Fibroblast of skin of abdomen (primary cell): ENCODE measurements at places on chromosomes 6 and 20.

GRCh38 chr6:28125401-28125800, 992 bp downstream of the ZSCAN16 start:
- DNase-seq = no peak

GRCh38 chr6:134830940-134831339, 119.0 kb downstream of the ALDH8A1 start:
- no peak for DNase-seq

DNA sequence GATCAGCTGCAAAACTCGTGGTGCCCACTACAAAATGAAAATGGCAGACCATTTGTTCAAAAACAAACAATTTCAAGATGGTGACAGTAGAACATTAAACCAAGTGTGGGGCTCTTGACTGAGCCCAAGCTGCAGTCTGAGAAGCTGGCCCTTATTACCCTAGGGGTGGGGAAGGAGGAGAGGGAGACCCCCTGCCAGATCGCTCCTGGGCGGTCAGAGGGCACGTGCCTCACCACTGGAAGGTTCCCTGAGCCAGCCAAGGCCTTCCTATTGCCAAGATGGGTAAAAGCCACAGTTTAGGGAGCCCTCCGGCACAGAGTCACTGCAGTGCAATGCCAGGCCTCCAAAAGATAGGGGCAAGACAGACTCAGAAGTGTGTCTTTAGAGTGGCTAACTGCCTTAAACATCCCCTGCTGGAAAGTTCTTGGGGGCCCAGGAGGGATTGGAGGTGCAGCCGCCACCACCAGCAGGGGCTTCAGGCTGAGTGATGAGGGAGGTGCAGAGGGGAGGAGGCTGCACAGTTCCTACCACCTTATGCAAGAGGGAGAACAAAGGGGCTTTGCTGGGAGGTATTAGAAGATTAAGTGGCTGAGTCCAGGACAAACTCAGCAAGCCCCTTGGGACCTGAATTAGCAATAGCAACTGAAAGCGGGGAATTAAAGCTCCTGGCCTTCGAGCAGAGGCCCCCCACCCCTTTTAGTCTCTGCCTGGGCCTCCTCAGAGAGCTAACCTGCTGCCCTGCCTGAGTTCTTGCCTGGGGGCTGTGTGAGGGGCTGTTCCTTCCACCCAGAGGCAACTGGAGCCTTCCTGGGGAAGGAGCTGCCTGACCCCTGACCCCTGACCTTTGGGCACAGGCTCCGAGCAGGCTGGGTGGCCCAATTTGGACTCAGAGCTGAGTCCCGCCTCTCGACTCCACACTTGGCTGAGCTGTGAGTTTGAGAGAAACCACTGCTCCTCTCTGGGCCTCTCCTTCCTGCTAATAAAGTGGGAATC, 88.4 kb downstream of the VEGFA start:
- DNase-seq = no peak

- DNase-seq = peak; percentile 98
Observed at GRCh38 chr6:128600397-128600951, 80.1 kb upstream of the PTPRK start.

DNA sequence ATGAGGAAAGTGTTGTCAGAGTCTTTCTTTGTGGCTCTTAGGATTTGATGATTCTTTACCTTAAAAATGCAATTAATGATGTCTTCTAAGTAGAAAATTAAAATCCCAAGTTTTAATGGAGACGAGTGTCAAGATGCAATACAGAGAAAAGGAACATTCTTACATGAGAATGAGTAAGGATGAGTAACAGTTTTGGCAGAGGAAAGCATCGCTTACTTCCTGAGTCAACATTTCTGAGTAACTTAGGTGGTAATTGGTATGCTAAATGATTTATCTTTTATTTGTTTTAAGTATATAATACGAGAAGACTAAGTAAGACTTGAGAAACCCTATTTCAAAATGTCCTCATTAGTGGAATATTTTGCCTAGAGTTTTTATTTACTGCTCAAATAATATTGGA, 101.3 kb downstream of the RTN4IP1 start:
- peak; percentile 98 for DNase-seq

DNA sequence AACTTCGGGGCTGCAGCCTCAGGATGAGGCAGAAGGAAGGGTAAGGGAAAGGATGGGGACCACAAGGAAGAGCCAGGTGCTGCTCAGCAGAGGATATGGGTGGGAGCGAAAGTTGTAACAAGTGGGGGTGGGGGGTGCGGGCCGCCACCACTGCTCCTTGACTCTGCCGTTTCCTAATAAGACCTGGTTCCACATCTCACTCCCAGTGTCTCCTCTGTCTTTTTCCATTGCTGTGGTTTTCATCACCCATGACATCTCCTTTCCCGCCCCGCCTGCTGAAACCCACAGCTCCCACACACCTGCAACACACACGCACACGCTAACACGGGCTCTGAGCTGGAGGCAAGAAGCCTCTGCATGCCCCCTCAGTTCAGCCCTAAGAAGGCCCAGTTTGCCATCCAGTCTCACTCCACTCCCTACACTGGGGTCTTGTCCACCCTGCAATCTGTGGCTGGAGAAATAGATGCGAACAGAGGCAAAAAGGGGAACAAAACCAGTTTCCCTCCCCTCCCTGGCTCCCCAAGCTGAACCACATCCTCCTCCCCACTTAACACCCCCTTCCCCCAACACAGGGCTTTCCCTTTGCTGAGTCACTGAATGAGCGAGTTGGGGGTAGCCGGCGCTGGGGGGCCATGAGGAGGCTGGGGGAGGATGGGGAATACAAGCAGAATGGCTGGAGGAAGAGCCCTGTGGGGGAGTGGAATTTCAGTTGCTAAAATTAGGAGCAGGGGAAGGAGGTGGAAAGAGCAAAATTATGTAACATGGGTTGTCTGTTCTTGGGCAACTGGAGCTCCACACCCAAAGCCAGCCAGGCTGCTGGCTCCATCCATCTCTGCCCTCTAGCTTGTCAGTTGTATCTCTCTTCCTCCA, 11.5 kb downstream of the NFKBIL1 start:
- DNase-seq = peak; percentile 53
